ENCODE measurements at places on chromosomes 4 and X.

- DNase-seq, result no peak
Observed at GRCh38 chr4:3145234-3145924, 70.9 kb downstream of the HTT start.

GRCh38 chrX:109600237-109600651 lies 24.7 kb downstream of the KCNE5 start:
- DNase-seq, result peak; percentile 1

DNA sequence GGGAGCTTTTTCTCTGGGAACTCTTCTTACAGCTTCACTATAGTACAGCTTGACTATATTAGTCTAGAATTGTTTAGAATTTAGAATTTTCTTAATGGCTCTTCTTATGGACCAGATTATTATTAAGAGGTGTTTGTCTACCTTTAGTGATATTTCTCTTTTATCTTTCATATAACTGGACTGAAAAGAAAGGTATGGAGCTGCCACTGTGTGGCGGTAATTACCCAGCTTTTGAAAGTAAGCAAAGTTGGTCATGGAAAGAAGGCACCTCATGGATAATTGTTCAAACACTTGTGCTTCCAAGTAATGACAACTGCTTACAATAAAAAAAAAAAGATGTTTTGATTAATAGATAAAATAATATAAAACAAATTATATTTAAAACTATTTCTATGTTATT lies 1112.5 kb downstream of the TECRL start:
- DNase-seq, result peak; percentile 5

GRCh38 chr4:32460972-32461371 lies 1740.8 kb downstream of the PCDH7 start:
- no peak for DNase-seq

DNA sequence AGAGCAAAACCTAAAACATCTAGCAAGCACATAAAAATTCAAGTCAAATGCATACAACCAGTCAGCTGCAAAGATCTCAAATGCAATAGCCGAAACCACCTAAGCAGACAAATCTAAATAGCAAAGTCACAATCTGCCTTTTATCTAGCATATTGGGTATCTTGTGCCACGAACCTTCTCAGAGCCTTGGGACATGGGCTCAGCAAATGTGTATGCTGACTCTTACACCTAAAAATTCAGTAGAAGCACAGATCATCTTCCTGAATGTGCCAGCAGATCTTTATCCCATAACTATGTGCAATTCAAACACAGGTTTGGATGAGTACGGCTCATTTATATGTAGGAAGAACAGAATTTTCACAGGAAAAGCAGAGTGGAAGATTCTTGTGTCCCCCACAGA lies 492.1 kb downstream of the INPP4B start:
- no peak for DNase-seq

DNA sequence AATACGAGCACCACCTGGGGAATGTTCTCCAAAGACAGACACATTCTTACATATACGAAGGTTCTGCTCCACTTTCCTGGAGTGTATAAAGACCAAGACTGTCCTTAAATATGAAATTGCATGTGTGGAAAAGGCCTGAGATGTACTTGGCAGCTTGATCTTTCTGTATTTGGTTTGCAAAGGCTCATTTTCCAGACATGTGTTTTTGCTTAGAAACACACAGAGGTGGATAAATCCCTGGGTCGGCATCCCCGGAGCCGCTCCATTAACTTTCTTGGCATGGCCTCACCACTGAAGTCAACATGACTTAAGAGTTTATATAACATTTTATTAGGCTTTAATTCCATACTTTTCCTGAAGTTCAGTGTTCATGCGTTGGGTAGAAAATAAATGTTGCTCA lies 239.4 kb downstream of the LDB2 start:
- no peak for DNase-seq

- DNase-seq, result no peak
Observed at GRCh38 chrX:13046141-13046855, 1.9 kb upstream of the FAM9C start.

DNA sequence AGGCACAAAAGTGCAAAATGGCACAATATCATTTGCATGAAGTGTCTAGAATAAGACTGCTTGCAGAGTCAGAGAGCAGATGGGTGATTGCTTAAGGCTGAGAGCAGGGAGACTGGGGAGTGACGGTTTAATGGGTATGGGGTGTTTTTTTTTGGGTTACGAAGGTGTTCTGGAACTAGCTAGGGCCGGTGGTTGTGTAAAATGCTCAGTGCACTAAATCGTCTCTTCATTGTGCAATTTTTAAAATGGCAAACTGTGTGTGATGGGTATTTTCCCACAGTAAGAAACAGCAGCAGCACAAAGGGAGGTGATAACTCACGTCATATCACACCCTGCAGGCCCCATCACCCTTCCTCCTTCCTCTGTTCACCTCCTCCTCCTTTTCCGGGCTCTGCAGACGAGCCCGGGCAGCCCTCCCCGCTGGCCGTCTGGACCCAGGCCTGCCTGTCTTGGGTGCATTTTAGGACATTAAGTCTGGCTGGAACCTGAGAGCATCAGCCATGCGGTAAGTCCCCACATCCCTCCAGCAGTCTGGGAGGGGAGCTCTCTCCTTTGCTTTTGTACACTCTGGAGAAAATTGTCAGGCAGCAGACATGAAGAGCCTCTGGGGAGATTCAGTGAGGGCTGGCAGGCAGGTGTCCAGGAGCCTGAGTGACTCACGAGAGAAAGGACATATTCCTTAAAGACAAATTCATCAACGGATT lies 42.7 kb downstream of the ASMT start:
- DNase-seq, result peak; percentile 68
